MCF 10A (cell line): ENCODE measurements at places on chromosomes 7 and 10. TPM values are rescaled to one million over a fixed set of nuclear protein-coding genes. Genes with fewer than 3 reads are reported as not detected.

DNA sequence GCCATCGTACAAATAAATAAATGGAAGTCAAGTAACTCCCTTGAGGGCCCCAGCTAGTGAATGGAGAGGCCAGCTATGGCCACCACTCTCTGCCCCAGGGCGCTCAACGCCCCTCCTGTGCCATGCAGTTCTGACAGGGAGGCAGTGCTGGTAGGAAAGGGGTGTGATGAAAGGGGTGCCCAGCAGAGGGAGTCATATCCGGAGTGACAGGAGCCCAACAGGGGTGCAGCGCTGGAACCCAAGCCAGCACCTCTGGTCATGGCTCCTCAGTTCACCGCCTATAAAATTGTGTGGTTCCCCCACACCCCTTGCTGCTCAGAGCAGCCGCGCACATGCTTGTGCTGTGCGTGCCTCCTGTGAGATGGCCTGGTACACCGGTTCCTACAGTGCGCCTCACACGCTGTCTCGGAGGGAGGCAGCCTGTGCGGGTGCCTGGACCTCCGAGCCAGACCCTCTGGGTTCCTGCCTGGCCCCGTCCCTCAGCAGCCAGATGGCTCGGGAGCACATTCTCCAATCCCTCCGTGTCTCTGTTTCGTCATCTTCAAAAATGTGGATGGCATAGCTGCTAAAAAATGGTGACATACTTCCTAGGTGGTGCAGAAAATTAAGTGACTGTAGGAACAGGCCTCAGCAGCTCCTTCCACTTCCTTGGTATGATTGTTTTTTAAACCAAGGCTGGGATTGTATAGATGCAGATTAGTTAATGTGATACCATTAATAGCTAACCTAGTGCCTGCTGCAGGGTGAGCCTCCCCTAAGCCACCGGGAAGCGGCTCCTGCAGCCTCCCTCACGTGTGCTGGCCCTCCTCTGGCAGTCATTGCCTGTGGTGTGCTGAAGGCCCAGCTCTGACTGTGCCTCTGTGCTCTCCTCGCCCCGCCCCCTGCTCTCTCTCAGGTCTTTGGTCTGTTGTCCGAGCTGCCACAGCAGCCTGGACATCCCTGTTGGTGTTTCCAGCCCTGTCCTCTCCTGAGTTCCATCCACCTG, 125.8 kb downstream of the EGFR start:
- no peak for DNase-seq

DNA sequence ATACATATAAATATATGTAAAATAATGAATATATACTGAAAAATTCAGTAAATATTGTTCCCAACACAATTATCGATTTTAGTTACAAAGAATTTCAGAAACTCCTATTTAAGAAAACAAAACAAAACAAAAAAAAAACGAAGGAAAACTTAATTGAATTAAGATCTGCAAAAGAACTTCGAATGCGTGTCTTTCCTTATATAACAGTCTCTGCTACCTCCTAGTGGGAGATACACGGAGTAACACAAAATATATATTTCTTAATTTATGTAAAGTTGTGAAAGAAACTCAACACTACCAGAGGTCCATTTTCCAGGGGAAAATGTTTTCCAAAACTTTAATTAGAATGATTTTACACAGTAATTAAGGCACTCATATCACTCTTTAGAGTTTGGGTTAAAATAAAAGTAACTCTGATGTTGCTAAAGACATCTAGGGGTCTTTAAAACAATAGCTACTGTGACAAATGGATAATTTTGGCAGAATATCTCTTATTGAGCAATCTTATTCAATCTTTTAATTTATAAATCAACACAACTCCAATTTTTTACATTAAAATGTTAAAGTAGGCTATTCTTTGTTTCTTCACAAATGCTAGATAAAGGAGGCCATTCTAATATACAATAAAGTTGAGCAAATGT, 41.6 kb downstream of the NEBL start:
- peak; percentile 54 for DNase-seq

GRCh38 chr7:49669285-49669684, 104.2 kb upstream of the VWC2 start:
- DNase-seq = no peak

- no peak for DNase-seq
Observed at GRCh38 chr7:154519229-154519628, 467.0 kb downstream of the DPP6 start.

DNA sequence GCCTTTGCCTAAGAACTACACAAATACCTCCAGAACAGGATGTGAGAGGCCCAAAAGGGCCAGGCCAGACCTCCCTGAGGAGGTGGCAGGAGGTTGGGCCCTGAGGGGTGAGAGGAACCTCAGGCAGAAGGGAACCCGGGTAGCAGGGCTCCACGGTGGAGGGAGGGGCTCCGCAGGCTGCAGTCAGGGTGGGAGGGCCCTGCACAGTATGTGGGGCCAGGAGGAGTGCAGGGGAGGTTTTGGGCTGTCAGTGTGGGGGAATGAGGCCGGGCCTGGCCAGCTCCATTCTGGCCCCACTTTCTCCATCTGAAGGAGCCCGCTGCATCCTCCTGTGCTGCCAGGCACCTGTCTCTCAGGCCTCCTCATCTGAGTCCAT, 25.9 kb downstream of the DNAJB12 start:
- DNase-seq = no peak

GRCh38 chr10:17548162-17548561, 69.0 kb downstream of the HACD1 start:
- DNase-seq = peak; percentile 20

DNA sequence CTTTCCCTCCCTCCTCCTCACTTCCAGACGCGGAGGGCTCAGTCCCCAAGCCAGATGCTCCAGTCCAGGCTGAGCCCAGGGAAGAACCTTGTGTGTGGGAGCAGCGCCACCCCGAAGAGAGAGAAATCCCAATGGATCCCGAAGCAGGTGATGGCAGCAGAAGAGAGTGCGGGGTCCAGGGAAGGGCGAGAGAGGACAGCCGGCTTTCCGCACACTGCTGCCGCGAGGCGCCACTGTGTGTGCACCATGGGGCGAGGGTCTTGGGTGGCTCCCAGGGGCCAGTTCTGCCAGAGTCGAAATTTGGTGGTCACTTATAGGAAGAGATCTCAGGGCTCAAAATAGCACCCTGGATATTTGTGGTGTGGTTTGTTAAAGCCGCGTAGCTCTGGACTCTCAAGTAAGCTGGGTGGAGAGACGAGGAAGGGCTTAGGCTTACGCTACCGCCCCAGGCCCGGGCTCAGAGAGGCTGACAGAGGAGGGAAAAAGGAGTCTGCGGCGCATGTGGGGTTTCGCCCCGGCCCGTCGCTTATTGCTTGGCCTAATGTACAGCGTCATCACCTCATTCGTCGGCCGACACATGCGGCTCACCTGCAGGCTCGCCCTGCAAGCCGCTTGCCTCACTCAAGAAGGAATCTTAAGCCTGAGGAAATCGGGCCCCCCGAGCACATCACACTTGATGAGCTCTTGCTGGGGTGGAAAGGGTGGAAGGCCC, 12.1 kb downstream of the ZNF282 start:
- DNase-seq = no peak

- no peak for DNase-seq
Observed at GRCh38 chr7:106450716-106451115, 165.9 kb upstream of the NAMPT start.

- no peak for DNase-seq
Observed at GRCh38 chr10:125797994-125798662, 22.5 kb upstream of the MMP21 start.

DNA sequence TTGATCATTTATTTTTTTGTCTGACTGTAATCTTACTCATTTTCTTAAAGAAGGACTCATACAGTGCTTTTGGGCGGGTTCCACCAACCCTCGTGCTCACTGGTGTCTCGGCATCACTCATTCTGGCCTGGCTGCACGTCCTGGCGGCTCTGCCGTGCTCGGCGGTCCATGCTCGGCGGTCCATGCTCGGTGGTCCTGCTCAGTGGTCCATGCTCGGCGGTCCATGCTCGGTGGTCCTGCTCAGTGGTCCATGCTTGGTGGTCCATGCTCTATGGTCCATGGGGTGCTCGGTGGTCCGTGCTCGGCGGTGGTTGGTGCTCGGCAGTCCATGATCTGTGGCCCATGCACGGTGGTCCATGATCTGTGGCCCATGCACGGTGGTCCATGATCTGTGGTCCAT, 72.5 kb downstream of the WDR37 start:
- DNase-seq = no peak

DNA sequence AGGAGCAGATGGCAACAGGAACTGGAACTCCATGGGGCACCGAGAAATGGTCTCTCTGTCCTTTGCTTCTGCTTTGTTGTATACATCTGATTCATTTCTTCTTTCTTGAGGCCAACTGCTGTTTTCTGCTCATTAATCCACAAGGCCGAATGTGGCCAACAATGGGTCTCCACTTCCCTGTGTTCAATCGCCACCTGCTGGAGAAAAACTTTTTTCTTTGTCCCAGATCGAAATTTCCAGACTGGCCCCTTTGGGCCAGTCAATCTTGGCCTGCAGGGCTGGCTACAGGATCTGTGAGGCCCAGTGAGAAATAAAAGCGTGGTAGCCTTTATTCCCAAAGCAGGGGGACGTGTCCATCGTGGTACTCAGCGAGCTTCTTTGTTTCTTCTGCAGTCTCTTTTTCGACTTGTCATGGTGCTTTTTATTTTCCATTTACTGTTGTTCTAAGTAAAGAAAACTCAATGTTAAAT, 58.8 kb downstream of the PARP12 start:
- peak; percentile 80 for DNase-seq

- DNase-seq = peak; percentile 89
Observed at GRCh38 chr10:30637881-30638467, 8.4 kb upstream of the LYZL2 start.

- DNase-seq = no peak
Observed at GRCh38 chr7:123715198-123715597, 33.6 kb downstream of the WASL start.

DNA sequence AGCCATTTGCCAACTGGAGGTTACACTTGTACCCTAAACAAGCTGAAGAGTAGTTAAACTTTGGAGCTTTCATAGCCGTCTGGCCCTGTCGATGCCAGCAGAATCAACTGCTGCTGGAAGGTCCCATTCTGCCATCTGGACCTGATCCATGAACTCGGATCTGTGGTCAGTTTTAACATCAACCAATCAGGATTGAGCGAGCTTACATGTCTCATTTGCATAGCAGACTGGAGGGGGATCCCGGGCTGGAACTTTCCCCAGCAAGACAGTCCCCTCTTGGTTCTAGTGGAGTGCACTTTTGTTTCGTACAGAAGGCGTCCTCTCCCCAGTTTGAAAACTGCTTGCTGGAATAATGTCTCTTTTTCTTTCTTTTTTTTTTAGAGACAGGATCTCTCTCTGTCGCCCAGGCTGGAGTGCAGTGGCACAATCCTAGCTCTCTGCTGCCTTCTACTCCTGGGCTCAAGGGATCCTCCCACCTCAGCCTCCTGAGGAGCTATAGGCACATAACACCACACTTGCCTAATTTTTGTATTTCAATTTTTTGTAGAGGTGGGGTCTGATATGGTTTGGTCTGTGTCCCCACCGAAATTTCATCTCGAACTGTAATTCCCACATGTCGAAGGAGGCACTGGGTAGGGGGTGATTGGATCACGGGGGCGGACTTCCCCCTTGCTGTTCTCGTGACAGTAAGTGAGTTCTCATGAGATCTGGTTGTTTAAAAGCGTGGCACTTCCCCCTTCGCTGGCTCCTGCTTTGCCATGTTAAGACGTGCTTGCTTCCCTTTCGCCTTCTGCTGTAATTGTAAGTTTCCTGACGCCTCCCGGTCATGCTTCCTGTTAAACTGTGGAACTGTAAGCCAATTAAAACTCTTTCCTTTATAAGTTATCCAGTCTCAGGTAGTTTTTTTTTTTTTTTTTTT, 42.8 kb upstream of the SEPHS1 start:
- no peak for DNase-seq

GRCh38 chr10:47261121-47261520, 38.9 kb upstream of the GDF10 start:
- no peak for DNase-seq

- DNase-seq = no peak
Observed at GRCh38 chr10:126586128-126586527, 84.4 kb downstream of the C10orf90 start.

- no peak for DNase-seq
Observed at GRCh38 chr10:98235846-98236245, 32.1 kb downstream of the LOXL4 start.

DNA sequence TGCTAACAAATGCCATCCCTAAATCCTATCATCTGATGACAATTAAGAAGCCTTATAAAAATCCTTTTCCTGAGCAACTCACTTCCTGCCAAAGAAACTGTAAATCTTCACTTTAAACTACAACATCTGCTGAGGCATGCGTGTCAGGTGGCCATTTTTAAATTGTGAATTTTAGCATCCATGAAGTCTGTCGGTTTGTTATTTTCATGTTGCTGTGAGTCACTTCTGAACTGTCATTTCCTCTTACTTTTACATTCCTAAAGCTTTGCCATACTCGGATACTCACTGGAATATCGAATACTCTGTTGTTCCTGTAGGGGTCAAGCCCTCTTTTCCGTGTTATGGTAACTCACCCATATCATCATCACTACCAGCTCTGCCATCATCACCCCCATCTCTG, 34.3 kb upstream of the TMEM26 start:
- no peak for DNase-seq

DNA sequence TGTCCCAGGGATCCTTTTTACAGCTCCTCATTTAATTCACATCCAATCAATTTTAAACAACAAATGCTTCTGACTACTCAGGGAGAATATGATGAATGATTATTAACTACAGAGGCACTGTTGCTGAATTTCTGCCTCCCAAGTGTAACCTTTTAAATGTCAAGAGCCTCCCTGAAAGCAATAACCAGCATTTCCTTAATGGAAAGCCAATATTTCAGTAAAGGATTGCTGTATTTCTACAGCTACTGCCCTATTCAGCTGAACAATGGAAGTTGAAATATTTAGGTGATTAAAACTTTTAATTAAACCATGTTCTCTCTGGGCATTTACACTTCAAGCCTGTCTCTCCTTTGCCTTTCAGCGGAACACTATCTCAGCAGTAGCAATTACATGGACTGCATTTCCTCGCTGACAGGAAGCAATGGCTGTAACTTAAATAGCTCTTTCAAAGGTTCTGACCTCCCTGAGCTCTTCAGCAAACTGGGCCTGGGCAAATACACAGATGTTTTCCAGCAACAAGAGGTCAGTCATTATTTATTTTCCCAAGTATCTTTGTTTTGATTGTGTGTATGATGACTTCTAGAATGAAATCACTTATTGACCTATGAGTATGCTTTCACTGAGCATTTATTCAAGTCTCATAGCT, 304.7 kb downstream of the BICC1 start:
- DNase-seq = no peak

The KCNH2 gene
- 0.09 TPM in 1 of 2 replicates, not detected in the other for total RNA-seq

The IFRD1 gene
- 116 and 123 TPM in 2 replicates for total RNA-seq

The INSYN2A gene
- total RNA-seq = 0.07 TPM in 1 of 2 replicates, not detected in the other

The CALCR gene
- total RNA-seq = not detected in 2 replicates

The FGL2 gene
- total RNA-seq = not detected in 2 replicates

The HTR7 gene
- total RNA-seq = 14.1 and 15.3 TPM in 2 replicates

The NYAP1 gene
- total RNA-seq = 0.21 TPM in 1 of 2 replicates, not detected in the other
